ENCODE measurements at places on chromosomes 4 and X.

- no peak for DNase-seq
These were observed 83.9 kb downstream of the PTTG2 start for GRCh38 chr4:38044060-38044459.

DNA sequence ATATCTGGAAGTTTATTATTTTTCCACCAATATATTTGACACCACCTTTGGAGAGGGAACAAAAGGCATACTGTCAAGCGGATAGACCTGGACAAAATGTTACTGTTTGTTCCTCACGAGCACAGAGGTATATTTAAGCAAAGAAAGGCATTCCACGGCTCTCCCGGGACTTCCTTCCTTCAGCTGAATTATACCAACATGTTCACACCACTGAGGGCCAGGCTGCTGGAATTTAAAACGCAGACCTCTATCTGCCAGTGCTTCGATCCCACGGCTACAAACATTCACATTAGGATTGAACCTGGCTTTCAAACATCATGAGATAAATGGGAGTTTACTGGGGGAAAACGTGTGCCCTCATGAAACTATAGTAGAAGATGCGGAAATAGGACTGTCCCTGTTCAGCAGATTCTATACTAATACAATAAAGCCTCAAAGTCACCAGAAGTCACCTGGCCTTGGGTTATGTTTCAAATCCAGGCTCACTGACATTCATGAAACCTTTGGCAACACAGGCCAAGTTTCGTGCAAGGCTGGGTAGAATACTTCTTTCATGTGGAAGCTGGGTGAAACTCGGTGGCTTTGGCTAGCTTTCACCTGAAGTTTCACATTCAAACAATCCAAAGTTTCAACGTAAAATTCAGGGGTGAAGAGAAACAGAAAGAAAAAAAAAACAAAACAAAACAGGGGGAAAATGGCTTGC is 39.5 kb downstream of the SORBS2 start:
- no peak for DNase-seq

GRCh38 chr4:46852800-46853199 is 56.2 kb downstream of the COX7B2 start:
- no peak for DNase-seq

- no peak for DNase-seq
These were observed 15.8 kb upstream of the GRIA2 start for GRCh38 chr4:157204634-157205244.

DNA sequence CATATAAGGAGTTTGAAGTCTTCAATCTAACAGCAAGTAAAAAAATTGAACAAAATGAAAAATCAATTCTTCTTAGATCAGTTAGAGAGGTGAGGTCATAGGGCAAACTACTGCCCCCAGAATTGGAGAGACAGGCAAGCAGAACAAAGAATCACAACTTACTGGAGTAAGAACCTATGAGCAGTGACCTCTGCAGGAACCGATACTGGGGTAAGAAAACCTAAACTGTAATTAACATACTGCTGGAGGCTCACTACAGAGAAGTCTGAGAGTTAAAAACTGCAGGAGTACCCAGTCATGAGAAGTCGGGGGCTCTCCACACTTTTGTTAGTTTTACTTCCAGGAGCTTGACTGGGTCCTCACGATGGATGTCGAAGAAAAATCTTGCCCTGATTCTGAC is 16.0 kb downstream of the CLDN22 start:
- DNase-seq, result no peak

DNA sequence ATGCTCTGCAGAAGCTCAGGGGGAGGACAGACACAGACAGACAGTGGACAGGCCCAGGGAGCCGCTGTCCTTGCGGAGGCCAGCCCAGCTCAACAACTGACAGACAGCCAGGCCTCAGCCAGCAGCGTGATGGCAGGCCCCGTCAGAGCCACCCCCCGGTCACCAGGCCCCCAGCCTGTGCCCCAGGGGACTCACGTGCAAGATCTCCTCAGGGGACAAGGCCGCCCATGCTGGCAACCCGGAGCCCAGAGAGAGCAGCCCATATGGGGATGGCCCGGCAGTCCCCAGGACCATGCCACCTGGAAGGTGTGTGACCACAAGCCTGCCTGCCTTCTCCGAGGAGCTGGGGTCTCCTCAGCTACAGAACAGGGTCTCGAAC is 28.0 kb upstream of the MXD4 start:
- no peak for DNase-seq

GRCh38 chr4:89788206-89789072 is 48.5 kb downstream of the SNCA start:
- no peak for DNase-seq

GRCh38 chr4:57550198-57550597 is 440.0 kb upstream of the IGFBP7 start:
- no peak for DNase-seq

DNA sequence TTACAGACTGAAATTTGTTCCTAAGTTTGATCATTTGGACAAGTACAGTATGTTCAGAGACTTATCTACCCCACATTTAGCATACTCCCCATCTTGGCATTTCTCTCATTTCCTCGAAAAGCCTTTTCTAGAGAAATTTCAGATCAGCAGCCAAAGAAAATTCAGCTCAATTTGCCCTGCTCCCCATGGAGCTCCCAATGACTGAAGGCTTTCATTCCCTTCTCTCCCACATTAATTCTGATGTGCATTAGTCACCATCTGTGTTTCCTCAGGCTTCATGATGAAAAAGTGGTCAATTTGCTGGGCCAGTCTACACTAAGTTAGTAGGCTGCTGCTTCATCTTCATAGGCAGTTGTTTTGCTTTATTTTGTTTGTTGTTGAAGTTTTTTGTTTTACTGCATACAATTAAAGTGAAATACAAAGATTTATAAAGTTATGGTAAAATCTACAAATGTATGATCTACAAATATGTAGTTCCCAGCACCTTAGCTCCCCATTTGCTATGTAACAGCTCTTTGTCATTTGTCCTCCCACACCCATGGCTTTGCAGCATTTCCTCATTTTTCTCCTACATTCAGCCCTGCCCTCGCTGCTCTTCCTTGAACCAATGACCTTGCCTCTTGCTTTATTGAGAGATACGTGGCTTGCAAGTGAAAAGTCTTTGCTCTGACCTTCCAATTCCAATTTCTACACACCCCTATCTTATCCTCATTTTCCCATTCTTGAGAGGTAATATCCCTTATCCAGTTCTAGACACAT is 193.9 kb downstream of the ANAPC10 start:
- no peak for DNase-seq

DNA sequence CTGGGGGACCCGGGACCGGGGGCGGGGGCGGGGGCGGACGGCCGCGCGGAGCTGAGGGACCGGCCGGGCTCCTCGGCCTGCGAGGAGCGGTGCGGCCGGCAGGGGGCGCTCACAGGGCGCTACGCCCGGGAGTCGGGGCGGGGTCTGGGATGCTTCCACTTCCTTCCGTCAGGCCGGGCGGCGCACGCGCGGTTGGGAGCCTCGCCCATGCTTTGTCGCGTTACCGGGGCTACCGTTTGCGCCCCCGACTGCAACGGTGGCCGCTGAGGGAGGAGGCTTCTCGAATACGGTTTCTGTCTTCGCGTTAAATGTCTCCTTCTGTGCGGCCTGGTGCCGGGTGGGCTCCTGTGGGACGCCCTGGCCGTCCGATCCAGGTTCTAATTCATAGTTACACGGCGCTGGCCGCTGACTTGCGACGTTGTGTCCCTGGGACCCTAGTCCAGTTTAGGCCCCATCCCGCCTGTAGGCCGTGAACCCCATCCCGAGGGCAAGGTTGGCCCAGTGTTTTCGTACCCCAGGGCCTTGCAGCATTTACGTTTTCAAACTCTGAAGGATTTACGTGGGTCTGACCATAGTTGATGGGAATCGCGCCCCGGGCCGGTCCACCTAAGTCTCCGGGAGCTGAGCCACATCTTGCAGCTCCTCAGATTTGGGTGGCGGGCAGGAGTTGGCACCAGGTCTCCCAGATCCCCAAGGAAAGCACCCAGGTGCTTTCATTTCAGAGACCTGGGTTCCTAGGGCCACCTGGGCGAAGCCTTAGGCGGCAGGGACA is 549 bp downstream of the MSL3 start:
- DNase-seq, result no peak

GRCh38 chr4:96599752-96600151 is 759.9 kb downstream of the PDHA2 start:
- DNase-seq, result no peak

- no peak for DNase-seq
These were observed 664.2 kb upstream of the CPEB2 start for GRCh38 chr4:14337892-14338584.

All from HFF-Myc (cell line).